Activated T-helper 1 cell treated with anti-CD3 and anti-CD28 coated beads, Interleukin-12 subunit alpha, Interleukin-12 subunit beta, Interleukin-2, Interleukin-4 antibody, amounts not matched to agents 30 ng/mL and 10 ng/mL and 1 ng/mL, durations not matched to agents 14 hours and 24 hours and 36 hours (primary cell): ENCODE measurements at places on chromosomes 16 and 17.

- peaks cover 5% of the 10 kb centered on the region for H3K27me3 ChIP-seq
- H3K4me1 ChIP-seq, result no peaks in the 10 kb centered on the region
- no peak for DNase-seq
- H3K36me3 ChIP-seq, result no peaks in the 10 kb centered on the region
- no peak overlapping the region for H3K4me3 ChIP-seq
Measured at GRCh38 chr17:7755095-7755890, 37.7 kb downstream of the DNAH2 start.

DNA sequence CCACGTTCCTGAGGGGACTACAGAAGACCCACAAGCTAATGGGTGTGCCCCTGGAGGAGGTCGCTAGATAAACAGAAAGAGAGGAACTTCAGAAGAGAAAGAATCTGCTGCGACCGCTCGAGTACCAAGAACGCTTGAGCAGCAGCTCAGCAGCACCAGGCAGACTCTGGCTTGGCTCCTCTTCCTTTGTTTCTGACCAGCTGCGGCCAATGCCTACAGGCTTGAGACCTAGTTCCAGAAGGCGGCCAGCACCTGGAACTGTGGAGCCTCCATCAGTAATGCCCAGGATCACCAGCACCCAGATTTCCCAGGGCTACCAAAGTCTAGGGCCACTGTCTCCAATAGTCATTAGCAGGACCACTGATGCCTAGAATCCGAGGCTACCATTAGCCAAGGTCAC is 26.0 kb upstream of the GOSR2 start:
- no peak for DNase-seq
- peaks cover 22% of the 10 kb centered on the region for H3K27me3 ChIP-seq
- no peak overlapping the region for H3K4me3 ChIP-seq
- no peaks in the 10 kb centered on the region for H3K4me1 ChIP-seq

DNA sequence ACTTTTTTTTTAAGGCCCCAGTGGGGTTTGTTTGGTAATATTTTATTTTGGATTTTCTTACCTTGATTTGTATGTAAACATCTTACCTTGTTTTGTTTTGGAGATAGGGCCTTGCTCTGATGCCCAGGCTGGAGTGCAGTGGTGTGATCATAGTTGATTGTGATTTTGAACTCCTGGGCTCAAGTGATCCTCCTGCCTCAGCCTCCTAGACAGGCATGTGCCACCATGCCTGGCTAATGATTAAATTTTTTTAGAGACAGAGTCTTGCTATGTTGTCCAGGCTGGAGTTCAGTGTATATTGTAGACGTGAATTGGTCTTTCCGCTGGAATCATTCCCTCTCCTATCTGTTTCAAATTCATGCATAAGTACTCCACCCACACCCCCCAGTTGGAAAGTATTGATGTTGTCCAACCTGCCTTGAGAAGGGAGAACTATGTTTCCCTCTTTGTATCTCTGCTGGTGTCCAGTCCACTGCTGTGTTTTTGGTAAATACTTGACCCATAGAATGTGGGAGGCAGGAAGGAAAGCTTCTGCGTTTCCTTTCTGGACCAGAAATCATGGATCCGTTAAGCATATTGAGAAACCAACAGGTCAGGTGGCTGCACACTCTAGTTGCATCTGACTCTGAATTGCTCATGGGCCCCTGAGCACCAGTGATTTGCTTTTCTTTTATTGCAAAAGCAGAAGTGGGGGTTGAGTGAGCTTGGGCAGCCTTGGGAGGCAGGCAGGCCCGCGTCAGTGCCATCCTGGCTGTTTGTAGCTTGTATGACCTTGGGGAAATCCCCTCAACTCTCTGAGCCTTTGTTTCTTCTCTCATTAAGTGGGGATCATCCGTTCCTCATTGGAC is 25.0 kb downstream of the RMI2 start:
- H3K27me3 ChIP-seq, result peaks cover 10% of the 10 kb centered on the region
- no peak overlapping the region for H3K4me3 ChIP-seq
- peak overlapping the region; percentile 61 for H3K27ac ChIP-seq
- H3K36me3 ChIP-seq, result no peaks in the 10 kb centered on the region
- DNase-seq, result no peak
- peaks cover 21% of the 10 kb centered on the region for H3K4me1 ChIP-seq

- no peak overlapping the region for H3K27ac ChIP-seq
- no peak overlapping the region for H3K4me3 ChIP-seq
- peaks cover 35% of the 10 kb centered on the region for H3K36me3 ChIP-seq
- no peaks in the 10 kb centered on the region for H3K27me3 ChIP-seq
- DNase-seq, result no peak
Measured at GRCh38 chr17:76095943-76096342, 7.6 kb downstream of the EXOC7 start.

DNA sequence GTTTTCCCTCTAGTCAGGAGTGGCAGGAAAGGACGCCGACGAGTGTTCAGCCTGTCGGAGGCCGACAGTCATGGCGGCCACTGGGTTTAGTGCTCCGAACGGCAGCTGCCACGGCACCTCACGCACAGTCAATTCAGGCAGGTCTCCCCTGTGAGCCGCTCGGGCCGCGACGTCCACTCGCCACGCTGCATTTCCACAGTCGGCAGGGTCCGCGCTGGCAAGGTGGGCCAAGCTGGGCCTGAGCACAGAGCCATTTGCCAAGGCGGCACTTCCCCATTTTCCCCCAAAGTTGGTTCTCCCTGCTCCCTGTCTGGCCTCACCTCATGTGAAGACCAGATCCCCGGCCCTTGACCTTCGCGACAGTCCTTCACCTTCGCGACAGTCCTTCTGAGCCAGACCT is 81.9 kb downstream of the SOCS1 start:
- no peak overlapping the region for H3K4me3 ChIP-seq
- peaks cover 2% of the 10 kb centered on the region for H3K27me3 ChIP-seq
- H3K36me3 ChIP-seq, result peaks cover 22% of the 10 kb centered on the region
- H3K27ac ChIP-seq, result no peak overlapping the region
- DNase-seq, result no peak

- H3K4me1 ChIP-seq, result peaks cover 5% of the 10 kb centered on the region
- H3K4me3 ChIP-seq, result peak overlapping the region; percentile 73
- H3K27ac ChIP-seq, result no peak overlapping the region
- H3K27me3 ChIP-seq, result peaks cover 65% of the 10 kb centered on the region
Measured at GRCh38 chr17:38606646-38607611, 1.2 kb upstream of the SRCIN1 start.

- H3K27me3 ChIP-seq, result no peaks in the 10 kb centered on the region
- no peak overlapping the region for H3K4me3 ChIP-seq
- H3K4me1 ChIP-seq, result peaks cover 91% of the 10 kb centered on the region
- peak overlapping the region; percentile 82 for H3K27ac ChIP-seq
- H3K36me3 ChIP-seq, result peaks cover 78% of the 10 kb centered on the region
- no peak for DNase-seq
Measured at GRCh38 chr17:64063088-64063487, 42.7 kb upstream of the ICAM2 start.

DNA sequence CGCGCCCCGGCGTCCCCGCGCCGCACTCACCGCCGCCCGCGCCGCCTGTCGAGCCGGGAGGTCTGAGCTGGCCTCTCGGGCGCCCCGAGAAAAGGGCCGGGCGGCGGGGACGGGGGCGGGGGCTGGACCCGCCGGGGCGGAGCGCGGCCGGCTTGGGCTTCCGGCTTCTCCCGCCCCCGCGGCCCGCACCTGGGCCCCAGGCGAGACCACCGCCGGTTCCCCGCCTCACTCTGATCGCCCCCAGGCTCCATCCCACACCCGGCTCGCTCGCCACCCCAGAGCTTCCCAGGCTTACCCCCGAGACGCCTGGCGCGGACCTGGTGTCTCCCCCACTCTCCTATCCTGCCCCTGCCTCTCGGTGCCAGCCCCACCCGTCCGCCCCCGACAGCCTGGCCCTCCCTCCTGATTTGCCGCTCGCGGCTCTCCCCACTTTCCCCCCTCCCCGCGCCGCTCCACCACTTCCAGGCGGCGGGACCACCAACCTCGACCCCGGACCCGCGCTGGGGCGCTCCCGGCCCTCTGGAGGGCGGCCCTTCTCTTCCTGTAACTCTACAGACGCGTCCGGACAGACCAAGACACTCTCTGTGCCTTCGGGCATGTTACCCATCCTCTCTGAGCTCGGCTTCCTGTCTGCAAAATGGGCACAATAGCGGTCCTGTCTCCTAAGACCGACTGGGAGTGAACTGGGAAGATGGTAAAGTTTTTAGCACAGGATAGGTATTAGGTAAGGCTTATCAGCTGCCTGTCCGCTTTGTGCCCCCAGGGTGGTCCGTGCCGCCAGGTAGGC is at the start of gene LITAF:
TSS of gene LITAF (minus strand) at position 64 of the 787 bp plus-strand sequence. CDS start 30,189 bp downstream, outside the sequence.
- peak; percentile 45 for DNase-seq
- peak within 1 kb of the TSS; percentile 93 for H3K4me3 ChIP-seq

GRCh38 chr16:25176136-25176535 is 40.6 kb upstream of the AQP8 start:
- no peak overlapping the region for H3K27ac ChIP-seq
- no peak overlapping the region for H3K4me3 ChIP-seq
- H3K36me3 ChIP-seq, result peaks cover 25% of the 10 kb centered on the region
- H3K27me3 ChIP-seq, result no peaks in the 10 kb centered on the region
- no peak for DNase-seq

DNA sequence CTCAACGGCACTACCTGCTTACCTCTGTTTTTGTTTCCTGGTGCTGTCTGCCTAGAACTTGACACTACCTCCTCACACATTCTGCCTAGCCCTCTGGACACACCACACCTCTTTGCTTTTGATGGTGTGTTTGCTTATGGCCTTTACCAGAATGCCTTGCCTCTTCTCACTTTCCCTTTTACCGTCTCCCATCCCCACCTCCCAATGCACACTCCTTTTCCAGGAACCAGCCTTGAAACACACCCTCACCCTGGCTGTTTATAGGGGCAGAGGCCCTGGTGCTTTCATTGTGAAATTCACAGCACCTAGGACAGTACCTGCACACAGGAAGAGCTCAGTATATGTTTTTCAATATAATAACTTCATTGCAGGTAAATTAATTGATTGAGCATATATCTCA is 56.2 kb downstream of the MAP2K6 start:
- H3K36me3 ChIP-seq, result no peaks in the 10 kb centered on the region
- no peak overlapping the region for H3K27ac ChIP-seq
- no peaks in the 10 kb centered on the region for H3K4me1 ChIP-seq
- DNase-seq, result no peak
- no peak overlapping the region for H3K4me3 ChIP-seq

- H3K27me3 ChIP-seq, result no peaks in the 10 kb centered on the region
- H3K4me1 ChIP-seq, result peaks cover 10% of the 10 kb centered on the region
- H3K4me3 ChIP-seq, result no peak overlapping the region
- no peak for DNase-seq
- H3K27ac ChIP-seq, result no peak overlapping the region
- peaks cover 37% of the 10 kb centered on the region for H3K36me3 ChIP-seq
Measured at GRCh38 chr17:1786708-1787107, 24.8 kb downstream of the SERPINF1 start.

GRCh38 chr16:49734331-49734730 is 121.6 kb downstream of the ZNF423 start:
- no peaks in the 10 kb centered on the region for H3K27me3 ChIP-seq
- no peaks in the 10 kb centered on the region for H3K4me1 ChIP-seq
- no peak for DNase-seq
- no peak overlapping the region for H3K4me3 ChIP-seq
- H3K27ac ChIP-seq, result no peak overlapping the region
- no peaks in the 10 kb centered on the region for H3K36me3 ChIP-seq

- no peak overlapping the region for H3K4me3 ChIP-seq
- no peak for DNase-seq
- no peaks in the 10 kb centered on the region for H3K27me3 ChIP-seq
- H3K36me3 ChIP-seq, result no peaks in the 10 kb centered on the region
- H3K4me1 ChIP-seq, result no peaks in the 10 kb centered on the region
Measured at GRCh38 chr17:13134076-13134475, 116.2 kb upstream of the ELAC2 start.

GRCh38 chr16:75527825-75528299 is 8.0 kb downstream of the CHST5 start:
- no peaks in the 10 kb centered on the region for H3K4me1 ChIP-seq
- H3K36me3 ChIP-seq, result no peaks in the 10 kb centered on the region
- H3K4me3 ChIP-seq, result no peak overlapping the region
- no peaks in the 10 kb centered on the region for H3K27me3 ChIP-seq
- no peak for DNase-seq

- no peaks in the 10 kb centered on the region for H3K27me3 ChIP-seq
- H3K4me1 ChIP-seq, result no peaks in the 10 kb centered on the region
- no peak overlapping the region for H3K27ac ChIP-seq
- H3K4me3 ChIP-seq, result no peak overlapping the region
- no peak for DNase-seq
Measured at GRCh38 chr17:9917131-9917530, 12.1 kb upstream of the RCVRN start.

DNA sequence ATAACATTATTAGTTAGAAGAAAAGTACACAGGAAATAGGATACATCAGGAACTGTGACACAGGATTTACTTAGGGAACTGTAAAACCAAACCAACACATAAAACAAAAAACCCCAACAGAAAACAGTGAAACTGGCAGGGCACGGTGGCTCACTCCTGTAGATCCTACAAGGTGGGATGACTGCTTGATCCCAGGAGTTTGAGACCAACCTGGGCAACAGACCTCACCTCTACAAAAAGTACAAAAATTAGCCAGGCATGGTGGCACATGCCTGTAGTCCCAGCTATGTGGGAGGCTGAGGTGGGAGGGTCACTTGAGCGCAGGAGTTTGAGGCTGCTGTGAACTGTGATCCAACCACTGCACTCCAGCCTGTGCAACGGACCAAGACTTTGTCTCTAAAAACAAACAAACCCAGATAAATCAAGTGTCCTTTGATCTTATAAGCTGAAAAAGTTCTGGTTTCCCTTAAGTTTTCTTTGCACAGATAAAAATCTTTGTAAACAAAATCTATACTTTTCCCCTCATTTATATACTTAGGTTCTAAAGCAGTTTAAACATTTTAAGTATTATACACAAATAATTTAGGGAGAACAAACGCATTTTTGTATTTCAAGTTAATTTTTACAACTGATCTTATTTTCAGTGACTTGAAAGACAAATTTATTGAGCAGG is 111.5 kb upstream of the TOB1 start:
- H3K4me1 ChIP-seq, result peaks cover 21% of the 10 kb centered on the region
- H3K4me3 ChIP-seq, result no peak overlapping the region
- peaks cover 49% of the 10 kb centered on the region for H3K36me3 ChIP-seq
- no peaks in the 10 kb centered on the region for H3K27me3 ChIP-seq
